ENCODE measurements at places on chromosomes 3 and 15. TPM values are rescaled to one million over a fixed set of nuclear protein-coding genes. Genes with fewer than 3 reads are reported as not detected.

Gene ATP13A5
- not detected for polyA plus RNA-seq

Gene CEP97
- 2.2 TPM for polyA plus RNA-seq

DNA sequence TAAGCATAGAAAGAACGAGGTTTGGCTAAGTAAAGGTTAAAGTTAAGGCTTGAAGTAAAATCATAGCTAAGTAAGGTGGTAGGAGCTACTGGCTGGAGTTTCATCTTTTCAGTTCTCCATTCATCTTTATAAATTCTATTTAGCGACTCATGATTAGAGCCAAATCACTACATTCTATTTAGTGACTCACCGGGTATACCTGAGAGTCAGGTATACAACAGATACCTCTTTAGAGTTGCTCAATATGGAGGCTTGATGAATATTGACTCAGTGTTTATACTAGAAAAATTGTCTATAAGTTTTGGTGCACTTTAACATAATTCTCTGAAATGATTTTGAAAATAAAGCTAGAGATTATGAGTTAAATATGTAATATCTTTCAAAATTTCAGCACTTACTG is 328.8 kb upstream of the GRM7 start:
- DNase-seq, result no peak

Gene SLC2A2
- not detected for polyA plus RNA-seq

Gene MYL3
- polyA plus RNA-seq, result not detected

DNA sequence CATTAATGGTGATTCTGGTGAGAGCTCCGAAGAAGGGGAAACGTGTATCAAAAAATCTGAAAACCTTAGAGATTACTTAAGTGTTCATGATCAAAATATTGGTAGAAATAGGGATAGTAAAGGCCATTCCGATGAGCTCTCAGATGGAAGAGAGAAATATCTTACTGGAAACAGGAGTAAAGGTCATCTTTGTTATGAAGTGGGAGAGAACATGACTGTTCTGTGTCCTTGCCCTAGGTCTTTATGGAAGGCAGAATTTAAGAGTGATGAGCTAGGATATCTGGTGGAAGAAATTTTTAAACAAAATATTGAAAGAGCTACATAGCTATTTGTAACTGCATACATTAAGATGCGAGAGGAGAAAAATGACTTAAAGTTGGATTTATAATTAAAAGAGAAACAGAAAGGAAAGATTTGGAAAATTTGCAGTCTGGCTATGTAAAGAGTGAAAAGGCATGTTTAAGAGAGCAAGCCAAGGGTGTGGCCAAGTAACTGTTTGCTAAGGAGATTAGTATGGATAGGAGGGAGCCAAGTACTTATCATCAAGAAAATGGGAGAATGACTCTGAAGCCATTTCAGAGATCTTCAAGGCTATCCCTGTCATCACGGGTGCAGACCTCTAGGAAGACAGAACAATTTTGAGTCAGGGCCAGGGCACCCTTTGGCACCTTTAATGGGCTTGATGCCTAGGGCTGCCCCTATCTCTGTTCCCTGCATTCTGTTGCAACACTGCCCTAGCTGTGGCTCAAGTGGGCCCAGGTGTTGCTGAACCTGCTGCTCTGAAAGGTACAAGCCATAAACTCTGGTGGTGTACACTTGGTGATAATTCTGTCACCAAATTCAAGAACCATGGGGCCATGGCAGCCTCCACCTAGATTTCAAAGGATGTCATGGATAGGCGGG is 27.3 kb downstream of the SLMAP start:
- DNase-seq, result no peak

Gene PRSS50
- polyA plus RNA-seq, result 0.04 TPM

Gene ATP2B2
- polyA plus RNA-seq, result not detected

Gene LRTM1
- not detected for polyA plus RNA-seq

- DNase-seq, result no peak
These were observed at the start of gene CD276 for GRCh38 chr15:73683777-73684580. CD276 (plus strand) TSS chr15:73684383; CDS start chr15:73699640, 15,257 bp downstream.

DNA sequence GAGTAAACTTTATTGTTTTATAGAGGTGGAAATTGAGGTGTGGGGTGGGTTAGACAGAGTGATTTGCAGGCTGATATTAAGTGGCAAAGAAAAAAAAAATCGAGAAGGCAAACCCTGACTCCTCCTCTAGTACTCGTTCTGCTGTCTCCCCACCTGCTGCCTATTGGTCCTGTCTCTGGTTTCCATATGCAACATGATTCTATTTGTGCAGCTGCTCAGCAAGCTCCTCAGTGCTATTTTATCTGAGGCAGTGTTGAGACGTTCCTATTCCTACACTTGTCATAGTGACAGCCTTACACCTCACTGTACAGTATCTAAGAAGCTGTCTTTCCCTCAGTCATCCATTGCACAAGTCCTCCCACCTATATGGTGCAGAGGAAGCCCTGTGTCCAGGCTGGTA is 45.1 kb downstream of the RSL24D1 start:
- no peak for DNase-seq

GRCh38 chr15:100880139-100880896 is 687 bp downstream of the ALDH1A3 start:
- DNase-seq, result peak; percentile 16

- DNase-seq, result no peak
These were observed 309.0 kb upstream of the MDFIC2 start for GRCh38 chr3:70621451-70621850.

Gene PLCH1
- not detected for polyA plus RNA-seq

DNA sequence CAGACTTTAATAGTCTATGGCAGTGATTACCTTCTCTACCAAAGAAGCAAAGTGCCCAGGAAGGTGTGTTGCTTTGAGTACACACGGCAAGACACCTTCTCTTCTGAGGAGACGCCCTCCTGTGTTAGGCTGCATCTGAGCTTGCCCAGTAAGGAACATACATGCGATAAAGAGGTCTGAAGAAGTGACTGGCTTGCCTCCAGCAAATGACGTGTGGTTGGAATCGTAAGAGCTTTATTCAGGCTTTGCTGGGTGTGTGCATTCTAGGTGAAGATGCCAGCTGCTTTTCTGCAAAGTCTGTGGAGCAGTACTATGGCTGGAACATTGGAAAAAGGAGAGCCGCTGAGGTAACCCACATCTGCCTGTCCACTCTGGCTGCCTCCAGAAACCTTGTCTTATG is 22.4 kb downstream of the MAP6D1 start:
- DNase-seq, result no peak

- DNase-seq, result no peak
These were observed 34.6 kb downstream of the NBEAL2 start for GRCh38 chr3:47014036-47014435.

GRCh38 chr3:195154111-195154791 is 116.7 kb downstream of the XXYLT1 start:
- no peak for DNase-seq

GRCh38 chr15:25812845-25813244 is 50.3 kb downstream of the ATP10A start:
- DNase-seq, result no peak

GRCh38 chr15:38854506-38854905 is 289.9 kb upstream of the RASGRP1 start:
- DNase-seq, result no peak

GRCh38 chr3:191958980-191959671 is 498.2 kb downstream of the PYDC2 start:
- no peak for DNase-seq

- DNase-seq, result no peak
These were observed 9.4 kb downstream of the TBC1D23 start for GRCh38 chr3:100270215-100270583.

DNA sequence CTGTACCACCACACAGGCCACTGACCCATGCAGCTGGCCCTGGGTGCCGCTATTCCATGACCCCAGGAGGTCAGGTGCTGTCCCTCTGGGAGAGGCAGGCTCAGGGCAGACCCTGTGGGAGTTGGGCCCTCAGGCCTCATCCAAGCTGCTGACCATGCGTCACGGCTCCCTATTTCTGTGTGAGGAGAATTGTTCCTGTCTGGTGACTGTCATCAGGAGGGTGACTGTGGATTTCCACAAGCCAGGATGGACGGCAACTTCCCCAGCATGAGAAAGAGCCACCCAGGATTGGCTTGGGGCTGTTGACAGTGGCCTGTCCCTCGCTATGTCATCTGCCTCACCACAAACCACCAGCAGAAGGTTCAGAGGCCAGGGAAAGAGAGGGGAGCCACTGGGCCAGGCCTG is 41.4 kb downstream of the ZDHHC19 start:
- no peak for DNase-seq

GRCh38 chr3:148178503-148178902 is 519.2 kb upstream of the AGTR1 start:
- no peak for DNase-seq

- DNase-seq, result peak; percentile 51
These were observed 32.4 kb downstream of the PAK2 start for GRCh38 chr3:196772102-196772501.

Gene ZFAND6
- 60.6 TPM for polyA plus RNA-seq

DNA sequence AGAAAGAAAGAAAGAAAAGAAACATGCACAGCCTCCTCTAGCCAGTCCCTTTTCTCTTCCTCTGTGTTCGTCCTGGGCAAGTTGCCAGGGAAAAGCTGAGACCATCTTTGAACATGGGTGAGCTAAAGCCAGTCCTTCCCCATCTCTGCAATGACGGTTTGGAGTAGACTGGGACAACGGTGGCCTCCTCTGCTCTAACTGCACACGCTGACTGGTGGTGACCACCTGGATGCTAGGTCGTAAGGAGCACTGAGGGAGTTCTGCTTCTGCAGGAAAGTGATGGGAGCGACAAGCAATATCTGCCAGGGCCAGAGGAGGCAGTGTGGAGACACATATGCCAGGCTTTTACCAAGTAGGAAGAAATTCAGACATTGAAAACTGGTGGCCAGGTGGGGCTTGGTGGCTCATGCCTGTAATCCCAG is 111.7 kb downstream of the NUP210 start:
- peak; percentile 60 for DNase-seq

- DNase-seq, result no peak
These were observed 12.2 kb downstream of the SLC25A26 start for GRCh38 chr3:66233033-66233432.

Gene SLC9C1
- polyA plus RNA-seq, result 0.07 TPM

DNA sequence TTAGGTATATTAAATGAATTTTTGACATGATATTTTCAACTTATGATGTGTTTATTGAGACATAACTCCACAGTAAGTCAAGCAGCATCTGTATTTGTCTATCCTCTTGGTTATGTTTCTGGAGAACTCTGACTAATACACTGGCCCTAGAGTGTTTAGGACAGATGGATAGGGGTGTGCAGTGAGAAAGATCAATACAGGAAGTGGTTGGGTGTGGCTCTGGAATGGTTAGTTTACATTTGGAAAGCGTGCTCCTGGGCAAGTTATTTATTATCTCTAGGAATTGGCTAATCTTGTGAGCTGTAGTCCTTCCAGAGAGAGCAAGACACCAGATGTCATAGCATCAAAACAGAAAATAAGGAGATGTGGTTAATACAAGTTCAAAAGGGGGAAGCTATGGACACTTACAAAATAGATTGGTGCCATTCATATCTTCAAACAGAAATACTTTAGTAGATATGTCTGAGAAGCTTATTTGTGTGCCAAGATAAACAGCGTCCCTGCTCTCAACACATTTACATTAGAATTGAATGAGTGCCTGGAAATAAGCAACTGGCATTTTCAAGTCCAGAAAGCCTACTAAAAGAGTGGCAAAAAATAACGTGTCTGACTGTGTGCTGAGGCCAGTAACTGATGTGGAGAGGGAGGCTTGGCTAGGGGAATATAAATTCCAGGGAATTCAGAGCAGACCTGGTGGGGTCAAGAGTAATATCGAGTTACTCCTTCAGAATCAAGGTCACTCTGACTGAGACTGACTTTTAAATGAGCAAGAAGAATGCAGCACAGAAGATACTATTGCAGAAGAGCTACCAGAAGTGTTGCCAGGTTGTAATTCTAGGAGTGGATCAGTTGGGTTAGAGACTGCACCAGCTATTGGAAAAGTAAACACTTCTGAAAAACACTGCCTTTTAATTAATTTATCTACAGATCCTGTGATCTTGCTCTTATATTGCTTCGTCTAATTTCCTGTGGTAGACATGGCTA is 33.4 kb upstream of the PLAAT1 start:
- no peak for DNase-seq

DNA sequence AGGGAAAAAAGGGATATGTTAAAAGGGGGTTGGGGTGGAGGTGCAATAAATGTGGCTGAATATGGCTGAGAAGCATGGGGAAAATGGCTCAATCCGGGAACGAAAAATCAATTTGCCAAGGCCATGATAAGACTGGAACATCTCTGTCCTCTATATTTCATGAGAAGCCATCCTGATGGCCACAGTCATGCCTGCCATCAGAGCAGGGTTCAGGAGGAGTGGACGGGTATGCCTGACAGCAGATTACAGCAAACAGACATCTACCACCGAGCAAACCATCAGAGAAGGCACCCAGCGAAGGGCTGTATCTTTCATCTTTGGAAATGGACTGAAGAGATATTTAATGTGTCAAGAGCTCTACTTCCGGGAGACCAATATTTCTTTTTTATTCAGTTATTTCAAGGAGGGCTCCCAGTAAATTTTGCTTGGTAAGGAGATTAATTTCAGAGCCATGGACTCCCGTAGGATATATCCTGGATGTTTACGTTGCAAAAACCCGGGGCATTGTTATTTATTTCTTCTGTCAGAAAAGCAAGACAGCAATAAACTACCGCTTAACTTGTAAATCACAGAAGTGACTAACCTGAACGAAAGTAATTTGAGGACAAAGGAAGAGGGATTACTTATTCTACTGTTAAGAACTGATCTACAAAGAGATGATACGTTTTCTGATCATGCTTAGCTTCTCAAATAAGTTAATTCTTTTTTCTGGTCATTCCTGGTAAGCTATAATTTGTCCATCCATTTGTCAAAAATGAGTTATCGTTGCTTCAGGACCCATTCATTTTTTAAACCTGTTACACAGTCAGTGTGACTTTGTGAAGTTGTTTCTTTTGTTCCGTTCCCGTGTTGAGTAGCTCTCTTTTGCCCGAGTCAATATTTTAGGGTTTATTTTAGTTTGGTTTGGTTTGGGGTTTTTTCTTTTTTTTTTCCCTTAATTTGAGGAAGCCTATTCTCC is 80.6 kb upstream of the CHD2 start:
- no peak for DNase-seq

DNA sequence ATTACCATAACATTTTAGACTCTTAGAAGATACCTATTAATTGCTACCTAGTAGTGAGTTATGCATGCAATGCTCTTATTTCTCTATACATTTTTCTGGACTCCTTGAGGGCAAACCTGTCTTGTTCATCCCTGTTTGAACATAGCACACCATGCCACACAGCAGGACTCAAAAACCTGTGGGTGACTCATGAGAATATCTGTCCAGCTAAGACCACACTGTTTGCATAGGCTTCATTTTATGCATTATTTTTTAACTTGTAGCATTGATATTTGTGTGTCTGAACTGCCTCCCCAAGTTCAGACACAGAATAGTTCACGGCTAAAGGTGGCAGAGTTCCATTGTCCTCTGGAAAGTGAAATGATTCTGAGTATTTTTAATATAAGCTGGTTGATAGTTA is 1.8 kb downstream of the LMCD1 start:
- DNase-seq, result no peak

- DNase-seq, result no peak
These were observed 477.7 kb downstream of the ZIC1 start for GRCh38 chr3:147886879-147887278.

GRCh38 chr15:27844018-27844666 is 255.0 kb downstream of the OCA2 start:
- no peak for DNase-seq

Gene NSUN3
- polyA plus RNA-seq, result 6.5 TPM
